ENCODE measurements at places on chromosomes 1 and 21.

DNA sequence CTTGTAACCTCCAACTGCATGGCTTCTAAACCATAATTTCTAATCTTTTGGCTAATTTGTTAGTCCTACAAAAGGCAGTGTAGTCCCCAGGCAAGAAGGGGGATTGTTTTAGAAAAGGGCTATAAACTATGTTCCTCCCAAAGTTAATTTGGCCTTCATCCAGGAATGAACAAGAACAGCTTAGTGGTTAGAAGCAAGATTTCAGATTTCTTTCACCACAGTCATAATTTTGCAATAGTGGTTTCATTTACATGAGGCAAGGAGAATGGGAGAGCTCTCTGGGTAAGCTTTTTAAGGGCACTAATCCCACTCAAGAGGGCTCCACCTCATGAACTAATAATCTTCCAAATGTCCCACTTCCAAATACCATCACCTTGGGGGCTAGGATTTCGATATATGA lies 1353.9 kb downstream of the NCAM2 start:
- peak overlapping the region; percentile 38 for H3K27ac ChIP-seq
- H3K4me3 ChIP-seq = no peak overlapping the region
- no peaks in the 10 kb centered on the region for H3K36me3 ChIP-seq
- peaks cover 18% of the 10 kb centered on the region for H3K4me1 ChIP-seq
- no peaks in the 10 kb centered on the region for H3K27me3 ChIP-seq

DNA sequence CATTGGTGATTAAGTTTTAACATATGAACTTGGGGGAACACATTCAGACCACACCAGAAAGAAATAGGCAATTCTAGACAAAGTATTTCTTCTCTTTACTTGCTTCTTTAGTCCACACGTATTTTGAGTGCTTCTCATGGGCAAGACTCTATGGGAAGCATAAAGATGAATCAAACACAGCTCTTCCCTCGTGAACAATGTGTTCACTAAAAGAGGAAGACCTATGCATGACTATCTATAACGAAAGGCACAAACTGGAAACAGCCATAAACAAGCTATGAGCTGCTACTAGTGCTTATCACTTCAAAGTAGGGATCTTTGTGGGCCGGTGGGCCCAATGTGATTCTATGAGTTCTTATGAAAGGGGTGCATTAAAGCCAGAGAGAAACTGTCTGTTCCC lies 53.0 kb upstream of the PRDX6 start:
- no peak overlapping the region for H3K4me3 ChIP-seq
- peak overlapping the region; percentile 76 for H3K27ac ChIP-seq
- H3K27me3 ChIP-seq = no peaks in the 10 kb centered on the region
- H3K4me1 ChIP-seq = peaks cover 33% of the 10 kb centered on the region

DNA sequence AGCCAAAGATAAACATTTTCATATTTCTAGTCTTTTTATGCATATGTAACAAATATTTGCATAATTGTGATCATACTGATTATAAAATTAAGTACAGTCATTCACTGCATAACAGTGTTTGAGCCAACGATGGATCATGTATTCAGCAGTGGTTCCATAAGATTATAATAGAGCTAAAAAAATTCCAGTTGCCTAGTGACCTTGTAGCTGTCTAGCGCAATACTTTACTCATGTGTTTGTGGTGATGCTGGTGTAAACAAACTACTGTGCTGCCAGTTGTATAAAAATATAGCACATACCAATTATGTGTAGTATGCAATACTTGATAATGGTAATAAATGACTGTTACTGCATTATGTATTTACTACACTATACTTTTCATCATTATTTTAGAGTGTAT lies 2.1 kb upstream of the S100A10 start:
- H3K4me1 ChIP-seq = peaks cover 54% of the 10 kb centered on the region
- peak overlapping the region; percentile 100 for H3K27ac ChIP-seq
- no peak overlapping the region for H3K4me3 ChIP-seq
- H3K36me3 ChIP-seq = peaks cover 24% of the 10 kb centered on the region
- H3K27me3 ChIP-seq = no peaks in the 10 kb centered on the region

DNA sequence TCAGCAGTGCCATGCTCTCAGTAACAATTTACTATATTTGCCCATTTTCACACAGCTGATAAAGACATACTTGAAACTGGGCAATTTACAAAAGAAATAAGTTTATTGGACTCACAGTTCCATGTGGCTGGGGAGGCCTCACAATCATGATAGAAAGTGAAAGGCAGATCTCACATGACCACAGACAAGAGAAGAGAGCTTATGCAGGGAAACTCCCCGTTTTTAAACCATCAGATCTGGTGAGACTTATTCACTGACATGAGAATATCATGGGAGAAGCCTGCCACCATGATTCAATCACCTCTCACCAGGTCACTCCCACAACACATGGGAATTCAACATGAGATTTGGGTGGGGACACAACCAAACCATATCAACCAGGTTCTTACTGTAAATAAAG lies 112.1 kb upstream of the C1orf87 start:
- no peak for DNase-seq
- no peaks in the 10 kb centered on the region for H3K4me1 ChIP-seq

GRCh38 chr1:18852501-18852900 lies 7.0 kb downstream of the TAS1R2 start:
- no peaks in the 10 kb centered on the region for H3K4me1 ChIP-seq
- H3K27ac ChIP-seq = no peak overlapping the region
- no peak overlapping the region for H3K4me3 ChIP-seq

GRCh38 chr1:7632176-7632575 lies 138.9 kb upstream of the VAMP3 start:
- no peak overlapping the region for H3K27ac ChIP-seq
- no peaks in the 10 kb centered on the region for H3K4me1 ChIP-seq
- H3K36me3 ChIP-seq = no peaks in the 10 kb centered on the region
- H3K27me3 ChIP-seq = peaks cover 7% of the 10 kb centered on the region

GRCh38 chr1:38474738-38475623 lies 384.6 kb downstream of the RRAGC start:
- no peak overlapping the region for H3K4me3 ChIP-seq
- H3K4me1 ChIP-seq = no peaks in the 10 kb centered on the region
- H3K27ac ChIP-seq = no peak overlapping the region
- peaks cover 48% of the 10 kb centered on the region for H3K27me3 ChIP-seq
- DNase-seq = no peak
- no peaks in the 10 kb centered on the region for H3K36me3 ChIP-seq

- H3K36me3 ChIP-seq = no peaks in the 10 kb centered on the region
- H3K27ac ChIP-seq = no peak overlapping the region
- H3K4me1 ChIP-seq = no peaks in the 10 kb centered on the region
- H3K4me3 ChIP-seq = no peak overlapping the region
- H3K27me3 ChIP-seq = no peaks in the 10 kb centered on the region
Measured at GRCh38 chr1:3207217-3207848, 138.3 kb downstream of the PRDM16 start.

DNA sequence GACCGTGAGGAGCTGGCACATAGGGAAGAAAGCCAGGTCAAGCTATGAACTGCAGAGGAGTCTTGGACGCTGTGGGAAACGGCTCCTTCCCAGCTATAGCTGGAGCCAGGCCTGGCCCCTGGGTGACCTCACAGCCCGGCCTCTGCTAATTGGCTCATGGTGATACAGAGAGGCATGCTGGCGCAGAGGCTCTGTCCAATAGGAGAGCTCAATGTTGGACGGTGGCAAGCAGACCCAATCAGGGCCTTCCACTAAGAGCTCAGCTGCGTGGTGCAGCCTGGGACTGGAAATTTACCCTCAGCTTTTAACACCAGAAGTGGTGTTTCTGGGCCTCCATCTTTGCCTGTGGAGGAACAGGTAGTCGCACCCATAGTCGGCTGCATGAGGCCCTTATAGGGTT lies 64.4 kb upstream of the GRHL3 start:
- H3K4me3 ChIP-seq = no peak overlapping the region
- H3K27ac ChIP-seq = no peak overlapping the region
- no peaks in the 10 kb centered on the region for H3K36me3 ChIP-seq
- DNase-seq = no peak

DNA sequence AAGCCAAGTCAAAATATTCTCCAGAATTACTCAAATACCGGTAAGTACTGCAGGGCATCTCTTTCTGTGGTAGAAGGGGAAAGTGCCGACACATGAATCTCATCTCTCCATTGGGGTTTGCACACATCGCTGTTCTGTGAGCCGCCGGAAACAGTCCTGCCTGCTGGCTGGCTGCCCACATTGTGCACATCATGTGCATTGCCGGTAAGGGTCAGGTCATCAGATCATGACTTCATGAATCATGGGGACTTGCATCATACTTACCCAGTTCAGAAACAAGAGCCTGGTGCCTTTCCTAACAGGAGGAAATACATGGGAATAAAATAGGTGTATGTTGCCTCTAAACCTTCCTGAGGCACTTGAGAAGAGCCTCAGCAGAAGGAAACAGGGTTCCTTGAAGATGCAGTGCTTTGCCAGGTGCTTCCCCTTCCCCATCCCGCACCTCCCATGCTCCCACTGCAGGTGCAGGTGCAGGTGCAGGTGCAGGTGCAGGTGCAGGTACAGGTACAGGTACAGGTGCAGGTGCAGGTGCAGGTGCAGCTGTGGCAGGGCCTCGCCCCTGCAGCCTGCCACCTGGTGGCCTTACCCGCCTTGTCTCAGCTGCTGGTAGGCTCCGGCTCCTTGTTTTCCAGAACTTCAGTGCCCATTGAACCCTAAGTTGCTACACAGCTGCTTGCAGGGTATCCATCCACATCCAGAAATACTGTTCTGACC lies 26.5 kb downstream of the GPR137B start:
- no peak for DNase-seq
- H3K27ac ChIP-seq = no peak overlapping the region
- no peak overlapping the region for H3K4me3 ChIP-seq
- no peaks in the 10 kb centered on the region for H3K4me1 ChIP-seq
- H3K36me3 ChIP-seq = no peaks in the 10 kb centered on the region

DNA sequence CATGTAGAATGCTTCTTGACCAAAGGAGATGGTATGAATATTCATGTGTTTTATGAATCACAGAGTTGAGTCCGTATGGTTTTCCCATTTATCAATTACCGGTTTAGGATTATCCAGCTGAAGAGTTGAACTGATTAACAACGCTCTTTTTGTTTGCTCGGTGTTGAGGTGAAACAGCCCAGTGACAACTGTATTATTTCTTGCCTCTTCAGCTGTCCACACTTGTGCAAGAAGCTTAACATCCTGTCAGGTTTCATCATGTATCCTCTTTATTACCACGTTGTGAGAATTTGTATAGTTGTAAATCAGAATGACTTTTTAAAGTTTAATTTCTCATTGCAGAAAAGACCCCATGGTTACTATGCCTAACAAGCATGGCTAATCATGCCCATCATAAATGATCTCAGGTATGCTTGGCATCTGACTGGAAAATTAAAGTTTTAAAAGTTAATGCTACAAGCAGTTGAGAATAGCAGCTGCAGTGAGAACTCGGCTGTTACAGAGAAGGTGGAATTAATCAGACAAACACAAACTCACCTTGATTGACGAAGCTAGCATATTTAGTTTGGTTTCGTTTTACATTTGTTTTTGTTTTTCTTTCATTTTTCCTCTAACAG lies 563.2 kb upstream of the ADGRL2 start:
- no peak overlapping the region for H3K4me3 ChIP-seq
- H3K27me3 ChIP-seq = no peaks in the 10 kb centered on the region
- no peak overlapping the region for H3K27ac ChIP-seq
